ENCODE measurements at places on chromosomes 6 and 20.

DNA sequence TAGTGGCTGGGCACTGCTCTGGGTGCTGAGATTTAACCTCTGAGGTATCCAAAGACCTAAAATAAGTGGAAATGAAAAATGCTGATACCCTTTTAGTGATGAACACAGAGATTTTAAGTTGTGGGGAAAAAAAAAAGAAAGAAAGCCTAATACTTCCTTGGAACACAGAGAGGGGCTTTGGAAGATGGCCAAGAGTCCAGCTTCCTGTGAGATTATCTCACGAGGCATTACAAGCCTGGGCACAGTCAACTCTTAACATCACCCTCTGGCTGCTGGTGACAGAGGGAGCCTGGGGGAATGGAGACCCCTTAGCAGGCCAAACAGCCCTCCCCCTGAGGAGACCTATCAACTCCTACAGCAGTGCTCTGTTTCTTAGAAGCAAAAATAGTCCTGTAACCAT is 19.7 kb downstream of the BTN2A1 start:
- no peak for DNase-seq

DNA sequence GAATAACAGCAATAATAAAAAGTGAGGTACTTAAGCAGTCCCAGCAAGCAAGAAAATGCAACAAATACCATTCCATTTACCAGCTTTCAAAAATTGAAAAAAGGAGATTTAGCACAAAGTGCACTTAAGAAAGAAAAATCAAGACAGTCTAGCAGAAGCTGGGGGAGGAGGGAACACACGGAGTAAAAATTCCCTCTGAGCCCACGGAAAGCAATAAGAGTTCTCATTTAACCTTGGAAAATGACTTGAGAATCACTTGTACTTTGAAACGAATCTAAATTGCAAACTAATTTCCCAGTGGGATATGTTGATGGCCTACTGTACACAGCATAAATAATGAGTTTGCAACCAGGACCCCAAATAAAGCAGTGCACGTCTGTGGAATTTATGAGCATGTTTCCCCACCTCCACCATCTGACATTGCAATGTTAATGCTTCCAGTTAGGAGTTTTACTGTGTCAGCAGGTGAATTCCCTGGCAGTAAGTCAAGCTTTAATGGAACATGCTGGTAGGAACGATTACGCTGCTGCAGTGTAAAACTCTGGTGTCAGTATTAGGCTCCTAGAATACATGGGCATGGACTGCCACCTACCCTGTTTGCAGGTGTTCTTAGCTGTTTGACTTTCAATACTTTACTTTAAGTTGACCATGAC is 386.8 kb downstream of the HDGFL1 start:
- no peak for DNase-seq

DNA sequence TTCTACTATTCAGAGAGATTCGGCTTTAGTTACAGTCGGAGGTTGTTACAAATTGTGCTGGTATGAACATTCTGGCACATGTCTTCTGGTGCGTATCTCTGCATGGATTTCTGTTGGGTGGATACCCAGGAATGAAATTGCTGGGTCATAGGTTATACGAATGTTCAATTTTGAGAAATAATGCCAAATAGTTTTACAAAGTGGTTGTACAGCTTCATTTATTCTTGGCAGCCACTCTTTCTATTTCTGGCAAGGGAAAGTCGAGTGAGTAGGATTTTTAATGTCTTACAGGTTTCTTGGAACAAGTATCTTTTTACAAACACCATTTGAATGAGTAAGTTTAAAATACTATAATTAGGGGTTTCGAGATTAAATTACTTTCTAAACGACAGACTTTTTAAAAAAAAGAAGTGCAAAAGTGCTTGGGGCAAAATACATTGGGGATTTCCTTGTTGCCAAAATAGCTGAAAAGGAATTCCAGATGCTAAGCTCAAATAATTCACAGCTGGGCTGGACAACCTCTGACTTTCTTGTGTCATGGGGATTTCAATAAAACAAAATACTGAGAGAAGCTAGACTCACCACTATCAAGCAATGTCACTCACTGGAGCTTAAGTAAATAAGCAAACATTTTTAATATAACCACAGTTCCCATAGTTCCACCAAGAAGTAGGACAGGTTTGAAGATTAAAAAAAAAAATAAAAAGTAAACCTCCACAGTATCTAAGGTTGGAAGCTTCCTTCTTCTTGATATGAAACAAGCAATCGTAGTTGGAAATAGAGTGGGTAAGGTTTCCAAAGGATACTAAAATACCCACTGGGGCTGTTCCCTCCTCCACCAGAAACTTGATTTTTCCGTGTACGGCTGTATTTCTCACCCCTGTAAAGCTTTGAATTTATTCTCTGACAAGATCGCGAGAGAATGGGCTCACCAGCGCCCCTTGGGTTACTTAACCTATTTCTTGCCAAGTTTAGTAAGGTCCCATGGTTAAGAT is 21.6 kb upstream of the GFOD1 start:
- peak; percentile 45 for DNase-seq

GRCh38 chr20:688809-689212 is 13.2 kb upstream of the SCRT2 start:
- DNase-seq, result peak; percentile 14

- no peak for DNase-seq
Observed at GRCh38 chr6:81900616-81901015, 148.1 kb upstream of the TENT5A start.

- no peak for DNase-seq
Observed at GRCh38 chr20:50646483-50646996, 44.8 kb downstream of the RIPOR3 start.

- peak; percentile 35 for DNase-seq
Observed at GRCh38 chr20:9218531-9218961, 149.7 kb downstream of the PLCB4 start.
